ENCODE measurements at places on chromosomes 6 and 20. TPM values are rescaled to one million over a fixed set of nuclear protein-coding genes. Genes with fewer than 3 reads are reported as not detected.

MATN4 gene
- total RNA-seq = not detected

TCP11 gene
- 0.50 TPM for total RNA-seq

WFDC10B gene
- not detected for total RNA-seq

SLC16A10 gene
- total RNA-seq = 0.85 TPM

NNAT gene
- total RNA-seq = 453 TPM

MEP1A gene
- not detected for total RNA-seq

PACRG gene
- total RNA-seq = not detected

FERMT1 gene
- total RNA-seq = 17.4 TPM

FOXO3 gene
- 20.7 TPM for total RNA-seq

SGK2 gene
- total RNA-seq = 2.0 TPM

ZBP1 gene
- total RNA-seq = 0.29 TPM

RAB32 gene
- 4.6 TPM for total RNA-seq

RFX6 gene
- not detected for total RNA-seq

RCAN2 gene
- 31.3 TPM for total RNA-seq

OPN5 gene
- not detected for total RNA-seq

PLA2G7 gene
- 18.4 TPM for total RNA-seq

RNF39 gene
- 0.49 TPM for total RNA-seq

NKX2-2 gene
- total RNA-seq = 3.8 TPM

ASXL1 gene
- total RNA-seq = 24.3 TPM

TCEA2 gene
- 23.4 TPM for total RNA-seq

CTCFL gene
- total RNA-seq = 0.55 TPM

NMBR gene
- 0.21 TPM for total RNA-seq

SPATA25 gene
- total RNA-seq = 4.4 TPM

PRND gene
- not detected for total RNA-seq

MAD2L1BP gene
- total RNA-seq = 30.5 TPM

NDRG3 gene
- total RNA-seq = 35.8 TPM

TFAP2C gene
- total RNA-seq = 0.52 TPM

CALHM4 gene
- total RNA-seq = 0.16 TPM

PTGIS gene
- 47.2 TPM for total RNA-seq

NXT1 gene
- 25.8 TPM for total RNA-seq

CLPSL2 gene
- not detected for total RNA-seq

POFUT1 gene
- 36.2 TPM for total RNA-seq

CCN6 gene
- 0.56 TPM for total RNA-seq

RIPPLY2 gene
- total RNA-seq = 1.9 TPM

PNPLA1 gene
- total RNA-seq = 0.22 TPM
